Posterior cingulate gyrus (tissue), 11 donors: ENCODE measurements at places on chromosomes 2 and 18.

- no peak for DNase-seq
These were observed 15.6 kb downstream of the PHLPP1 start for GRCh38 chr18:62730941-62731340.

DNA sequence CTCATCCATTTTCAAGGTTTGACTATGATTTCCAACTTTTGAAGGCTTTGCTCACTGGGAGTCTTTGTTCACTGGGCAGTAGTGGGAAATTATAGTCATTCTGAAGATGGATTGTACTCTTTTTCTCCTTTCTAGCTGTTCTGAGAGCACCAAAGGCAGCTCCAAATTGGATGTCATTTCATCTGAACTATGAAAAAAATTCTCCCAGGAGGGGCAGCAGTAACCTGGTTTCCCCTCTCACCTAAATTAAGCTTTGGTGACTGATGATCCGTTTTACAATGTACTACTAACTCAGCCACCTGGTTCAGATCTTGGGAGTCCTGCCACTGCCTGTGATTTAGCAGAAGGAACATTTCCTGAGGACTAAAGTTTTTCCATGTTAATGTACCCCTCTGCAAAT lies 17.6 kb downstream of the ARHGEF33 start:
- no peak for DNase-seq

- no peak for DNase-seq
These were observed 46.2 kb downstream of the PPP4R1 start for GRCh38 chr18:9568186-9568585.

- DNase-seq = no peak
These were observed 39.8 kb upstream of the TMEM163 start for GRCh38 chr2:134758633-134759032.

DNA sequence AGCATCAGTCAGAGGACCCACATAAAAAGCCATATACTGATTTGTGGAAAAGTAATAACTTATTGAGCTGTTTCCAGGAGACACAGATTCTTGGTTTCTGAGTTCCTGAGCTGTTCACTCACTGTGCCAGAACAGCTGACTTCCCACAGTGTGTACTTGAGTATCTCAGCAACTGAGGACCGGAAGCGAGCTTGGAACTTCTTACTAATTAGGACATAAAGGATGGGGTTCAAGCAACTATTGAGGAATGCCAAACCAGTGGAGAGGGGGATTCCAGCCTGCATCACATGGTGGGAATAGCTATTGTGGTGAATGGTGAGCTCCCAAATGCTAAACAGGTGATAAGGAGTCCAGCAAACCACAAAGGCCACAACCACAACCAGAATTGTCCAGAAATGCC lies 16.4 kb downstream of the EEF1B2 start:
- no peak for DNase-seq

DNA sequence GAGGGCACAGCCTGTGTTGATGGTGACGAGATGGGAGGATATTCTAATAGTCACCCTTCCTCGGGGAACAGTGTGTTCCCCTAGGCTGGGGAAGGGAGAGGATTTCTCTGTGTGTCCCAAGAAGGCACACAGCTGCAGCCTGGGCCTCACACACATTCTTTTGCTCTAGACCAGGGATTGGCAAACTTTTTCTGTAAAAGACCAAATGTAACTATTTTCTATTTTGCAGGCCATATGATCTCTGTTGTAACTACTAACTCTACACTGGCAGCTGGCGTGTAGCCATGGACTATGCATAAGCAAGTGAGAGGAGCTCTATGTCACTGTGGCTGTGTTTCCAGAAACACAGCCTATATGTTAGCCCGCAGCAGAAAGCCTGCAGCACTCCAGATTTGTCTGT lies 65.8 kb downstream of the ARHGAP28 start:
- DNase-seq = peak; percentile 15

GRCh38 chr2:46146866-46147502 lies 150.2 kb upstream of the EPAS1 start:
- no peak for DNase-seq

GRCh38 chr2:218063896-218064295 lies 5.2 kb upstream of the RUFY4 start:
- DNase-seq = no peak

DNA sequence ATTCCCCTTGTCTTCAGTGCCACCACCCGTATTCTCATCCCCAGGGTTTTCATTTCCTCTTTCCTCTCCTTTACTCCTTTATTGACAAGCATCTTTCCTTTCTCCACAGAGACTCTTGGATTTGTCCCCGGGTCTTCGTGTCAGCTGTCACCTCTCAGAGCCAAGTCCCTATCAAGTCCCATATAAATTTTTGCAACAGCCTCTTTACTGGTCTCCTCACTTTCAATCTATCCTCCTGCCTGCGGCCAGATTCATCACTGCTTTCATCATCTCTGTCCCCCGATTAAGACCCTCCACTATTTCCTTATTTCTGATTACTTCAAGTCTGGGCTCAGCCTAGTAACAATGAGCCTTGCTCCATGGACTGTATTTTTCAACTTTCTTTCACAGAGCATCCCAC lies 113.8 kb downstream of the CTAGE1 start:
- DNase-seq = no peak

GRCh38 chr2:212173756-212174510 lies 364.7 kb downstream of the ERBB4 start:
- DNase-seq = no peak

DNA sequence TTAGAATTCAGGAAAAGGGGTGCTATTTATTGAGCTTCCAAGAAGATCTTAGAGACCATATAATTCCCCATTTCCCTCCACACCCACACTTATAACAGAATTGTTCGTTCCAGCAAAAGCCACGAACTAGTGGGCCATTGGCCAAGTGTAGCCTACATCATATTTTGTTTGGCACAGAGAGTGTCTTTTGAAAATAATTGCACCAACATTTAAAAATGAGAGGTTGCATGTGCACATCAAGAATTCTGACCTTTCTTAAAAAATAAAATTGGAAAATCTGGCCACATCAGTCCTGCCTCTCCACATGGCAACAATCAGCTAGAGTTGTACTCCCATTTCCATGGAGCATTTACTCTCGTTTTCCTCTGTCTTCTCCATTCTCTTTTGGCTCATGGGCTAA lies 655.5 kb upstream of the FANCL start:
- no peak for DNase-seq

DNA sequence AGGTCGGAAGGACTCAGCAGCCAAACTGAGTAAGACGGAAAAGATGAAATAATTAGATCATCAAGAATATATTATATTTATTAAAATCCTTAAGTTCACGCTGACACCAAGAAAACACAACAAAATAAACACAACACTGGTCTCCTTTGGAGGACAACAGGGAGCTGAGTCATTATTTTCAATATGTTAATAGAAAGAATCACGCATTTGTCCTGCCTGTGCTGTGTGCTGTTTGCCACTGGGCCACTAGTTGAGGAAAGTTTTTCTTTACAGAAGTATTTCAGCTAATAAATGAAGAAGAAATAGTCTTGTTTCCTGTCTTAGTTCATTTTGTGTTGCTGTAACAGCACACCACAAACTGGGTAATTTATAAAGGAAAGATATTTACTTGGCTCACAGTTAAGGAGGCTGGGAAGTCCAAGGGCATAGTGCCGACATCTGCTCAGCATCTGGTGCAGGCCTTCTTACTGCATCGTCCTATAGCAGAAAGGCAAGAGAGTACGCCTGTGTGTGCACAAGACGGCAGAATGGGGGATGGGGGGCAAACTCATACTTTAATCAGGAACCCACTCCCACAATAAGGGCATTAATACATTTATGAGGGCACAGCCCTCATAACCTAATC lies 88.0 kb downstream of the TCF7L1 start:
- DNase-seq = peak; percentile 24

DNA sequence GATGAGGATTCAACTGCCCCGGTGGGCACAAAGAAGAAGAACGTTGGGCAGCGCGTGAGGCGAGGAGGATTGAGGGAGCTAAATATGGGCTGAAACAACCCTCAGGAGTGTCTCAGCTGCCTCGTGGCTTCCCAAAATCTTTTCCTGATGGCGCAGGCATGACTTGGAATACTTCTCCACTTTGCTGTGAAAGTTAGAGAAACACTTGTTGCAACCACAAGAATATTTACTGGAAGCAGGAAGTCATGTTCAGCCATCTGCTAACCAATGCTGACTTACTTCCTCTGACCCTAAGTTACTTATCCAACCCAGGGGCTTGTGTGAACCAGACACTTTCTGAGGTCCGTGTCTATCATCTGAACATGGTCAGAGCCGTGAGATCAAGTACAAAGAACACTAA lies 148.8 kb downstream of the ARL4C start:
- DNase-seq = no peak

- no peak for DNase-seq
These were observed 136.0 kb upstream of the ZSWIM2 start for GRCh38 chr2:186984966-186985365.

DNA sequence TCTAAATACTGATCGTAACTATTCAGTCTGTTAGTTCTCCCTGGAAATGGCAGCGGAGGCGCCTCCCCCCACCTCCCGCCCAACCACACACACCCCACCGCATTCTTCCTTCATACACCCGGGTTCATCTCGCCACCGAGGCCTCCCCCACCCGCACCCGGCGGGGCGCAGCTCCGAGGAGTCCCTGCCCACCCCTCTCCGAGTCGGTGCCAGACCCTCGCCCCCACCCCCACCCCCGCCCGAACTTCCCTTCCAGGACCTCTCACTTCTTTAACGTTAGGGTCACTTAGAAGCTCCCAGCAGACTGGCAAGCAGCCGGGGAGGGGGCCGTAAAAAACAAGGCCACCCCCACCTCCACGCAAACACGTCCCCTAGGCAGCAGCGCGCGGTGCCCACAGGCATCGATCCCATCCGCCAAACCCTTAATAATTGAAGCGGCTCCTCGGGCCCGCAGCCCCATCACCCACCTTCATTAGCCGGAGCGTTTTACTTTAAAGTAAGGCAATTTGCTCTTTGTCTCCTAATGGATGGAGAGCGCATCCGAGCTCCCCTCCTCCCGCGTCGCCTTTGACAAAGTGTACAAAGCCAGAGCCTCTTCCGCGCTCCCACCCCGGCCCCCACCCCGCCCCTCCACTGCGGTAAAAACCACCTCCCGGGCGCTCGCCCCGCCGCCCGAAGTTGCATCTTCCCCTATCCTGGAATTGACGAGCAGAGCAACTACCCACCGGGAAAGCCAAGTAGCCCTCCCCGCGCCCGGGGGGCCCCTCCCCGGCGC lies 624 bp downstream of the ZNF516 start:
- no peak for DNase-seq

- no peak for DNase-seq
These were observed 88.7 kb upstream of the STPG4 start for GRCh38 chr2:47243596-47244323.

DNA sequence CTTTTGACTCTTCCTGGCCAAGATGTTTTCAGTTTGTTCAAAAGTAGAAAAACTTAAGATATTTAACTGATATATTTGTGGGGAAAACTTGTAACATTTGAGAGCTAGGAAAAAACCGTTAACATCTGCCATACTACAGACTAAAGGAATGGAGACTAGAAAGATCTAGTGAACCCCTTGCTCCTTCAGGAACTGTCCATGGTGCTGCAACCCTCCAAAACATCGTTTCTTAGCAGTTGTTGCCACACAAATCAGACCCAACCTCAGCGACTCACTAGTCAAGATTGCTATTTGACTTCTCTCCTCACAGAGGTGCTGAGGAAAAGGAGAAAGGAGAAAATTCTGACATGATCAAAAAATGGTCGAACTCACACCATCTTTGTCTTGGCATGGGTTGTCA lies 393.8 kb upstream of the LYPD1 start:
- no peak for DNase-seq

- DNase-seq = no peak
These were observed 95.8 kb upstream of the FOSL2 start for GRCh38 chr2:28296904-28297303.

GRCh38 chr18:48990481-48991318 lies 39.9 kb upstream of the SMAD7 start:
- no peak for DNase-seq

DNA sequence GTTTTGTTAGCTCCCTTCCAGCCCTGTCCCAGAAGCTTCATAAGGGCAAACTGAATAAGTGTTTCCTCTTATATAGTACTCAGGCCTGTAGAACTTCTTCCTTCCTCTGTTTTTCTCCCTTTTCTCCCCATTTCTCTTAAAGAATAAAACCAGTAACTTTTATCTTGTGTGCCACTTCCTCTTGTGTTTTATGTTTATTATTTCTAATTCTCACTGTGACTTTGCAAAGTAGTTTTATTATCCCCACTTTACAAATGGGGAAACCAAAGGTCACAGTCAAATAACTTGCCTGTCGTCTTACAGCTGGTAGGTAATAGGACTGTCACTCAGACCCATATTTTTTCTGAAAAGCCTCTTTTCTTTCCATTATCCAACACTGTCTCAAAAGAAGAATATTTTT lies 42.4 kb downstream of the RBBP8 start:
- no peak for DNase-seq

DNA sequence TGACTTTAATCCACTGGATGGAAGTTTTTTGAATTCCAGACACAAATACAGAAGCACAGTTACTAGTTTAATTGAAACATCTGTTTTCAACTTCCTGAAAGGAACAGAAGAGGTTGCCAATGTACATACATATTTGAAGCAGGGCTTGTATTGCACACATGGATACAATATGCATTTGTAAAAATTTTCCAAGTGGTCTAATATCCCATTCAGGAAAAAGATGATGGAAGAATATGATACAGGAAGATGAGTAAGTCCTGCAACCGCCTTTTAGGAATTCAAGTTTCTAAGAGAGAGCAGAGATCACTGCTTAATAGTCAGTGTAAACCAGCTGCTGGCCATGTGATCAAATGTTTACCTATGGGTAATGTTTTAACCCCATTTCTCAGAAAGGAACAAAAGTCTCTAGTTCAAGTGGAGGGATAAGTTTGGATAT lies 265.4 kb downstream of the TRIB2 start:
- DNase-seq = no peak

DNA sequence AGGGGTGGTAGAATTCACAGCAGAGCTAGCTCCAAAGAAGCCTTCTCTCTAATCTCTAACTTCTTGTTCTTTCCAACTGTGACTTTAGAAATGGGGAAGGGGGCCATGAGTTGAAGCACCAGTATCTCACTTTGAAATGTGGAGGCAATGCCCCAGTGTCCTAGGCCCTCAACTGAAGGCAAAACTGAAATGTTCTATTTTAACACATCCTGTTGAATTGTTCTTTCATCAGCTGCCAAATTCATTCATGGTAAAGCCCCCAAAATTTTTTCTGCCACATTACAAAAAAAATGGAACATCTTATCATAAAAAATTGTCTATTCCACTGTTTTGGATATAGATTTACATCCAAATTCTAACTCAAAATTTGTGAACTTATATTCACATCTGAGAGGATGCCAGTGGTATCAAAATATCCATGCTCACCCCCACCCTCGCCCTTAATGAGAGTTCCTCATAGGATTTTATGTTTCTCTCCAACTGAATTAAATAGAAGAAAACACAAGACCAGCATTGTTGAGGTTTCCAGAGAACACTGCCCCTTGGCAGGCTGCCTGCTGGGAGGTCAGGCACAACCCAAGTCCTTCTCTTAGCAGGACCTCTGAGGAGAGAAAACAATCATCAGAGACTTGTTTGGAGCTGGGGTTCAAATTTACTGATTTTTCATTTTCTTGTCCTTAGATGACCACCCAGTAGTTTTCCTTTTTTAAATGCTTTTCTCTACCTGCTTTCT lies 147.4 kb upstream of the PGAP1 start:
- DNase-seq = peak; percentile 98
